ENCODE measurements at places on chromosomes 1 and 21.

- no peak for DNase-seq
These were observed 220.1 kb upstream of the VAMP3 start for GRCh38 chr1:7550981-7551380.

DNA sequence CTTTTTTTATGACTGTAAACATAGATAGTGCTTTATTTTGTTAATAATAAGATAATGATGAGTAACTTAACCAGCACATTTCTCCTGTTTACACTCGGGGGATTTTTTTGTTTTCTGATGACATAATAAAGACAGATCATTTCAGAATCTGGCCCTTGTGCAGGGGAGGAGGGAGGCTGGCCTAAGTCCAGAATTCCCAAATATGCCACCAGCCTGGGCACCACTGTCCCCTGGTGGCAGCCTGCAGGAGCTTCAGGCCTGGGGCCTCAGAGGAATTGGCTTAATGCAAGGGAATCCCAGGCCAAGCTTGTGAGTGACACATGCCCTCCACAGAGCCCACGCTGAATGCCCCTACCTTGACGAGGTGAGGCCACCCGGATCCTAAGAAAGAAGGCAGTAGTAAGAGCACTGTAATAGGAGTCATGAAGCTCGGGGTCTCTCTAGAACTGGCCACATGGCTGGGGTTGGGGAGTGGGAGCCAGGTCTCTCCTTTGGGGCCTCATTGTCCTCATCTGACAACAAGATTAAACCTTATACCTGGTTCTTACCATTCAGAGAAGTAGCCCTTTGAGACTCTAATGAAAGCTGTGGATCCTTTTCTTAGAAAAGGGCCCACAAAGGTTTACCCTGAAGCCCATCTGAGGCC, 24.1 kb downstream of the ETNK2 start:
- no peak for DNase-seq

DNA sequence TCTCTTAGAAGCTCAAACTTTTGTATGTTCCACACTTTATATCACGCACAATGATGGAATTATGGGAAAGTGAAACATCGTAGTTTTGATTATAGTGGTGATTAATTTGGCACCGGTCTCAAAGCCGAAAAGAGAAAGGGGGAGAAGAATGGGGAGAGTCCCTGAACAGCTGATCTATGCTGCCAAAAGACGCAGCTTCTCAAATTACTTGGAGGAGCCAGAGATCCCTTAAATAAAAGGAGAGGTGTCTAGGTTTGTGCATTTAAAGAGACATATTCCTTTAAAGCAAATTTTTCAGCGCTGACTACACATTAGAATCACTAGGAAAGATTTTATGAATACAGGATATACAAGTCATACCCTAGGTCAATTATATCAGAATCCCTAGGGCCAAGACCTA, 599.6 kb upstream of the ADAMTS5 start:
- no peak for DNase-seq

DNA sequence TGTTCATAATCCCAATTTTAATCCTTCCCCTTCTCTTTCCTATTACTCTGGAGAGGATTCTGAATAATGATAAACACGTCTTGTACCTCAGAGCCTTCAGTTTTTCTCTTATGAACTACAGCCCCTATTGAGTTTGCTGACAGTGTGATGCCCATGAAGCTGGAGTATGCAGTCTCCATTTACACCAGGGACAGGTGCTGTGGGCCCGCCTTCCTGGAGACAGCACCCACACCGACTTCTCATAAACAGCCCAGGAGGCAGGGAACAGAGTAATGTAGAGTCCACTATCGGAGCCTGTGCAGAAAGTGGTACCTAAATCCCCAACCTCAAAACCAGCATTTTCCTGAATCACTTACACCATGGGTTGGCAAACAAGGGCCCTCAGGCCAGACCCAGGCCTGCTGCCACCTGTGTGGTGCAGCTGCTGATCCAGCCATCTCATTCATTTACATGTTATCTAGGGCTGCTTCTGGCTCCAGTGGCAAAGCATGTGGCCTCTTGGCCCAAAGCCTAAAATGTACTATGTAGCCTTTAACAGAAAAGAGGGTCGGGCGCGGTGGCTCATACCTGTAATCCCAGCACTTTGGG, 95.1 kb upstream of the KRTAP19-8 start:
- no peak for DNase-seq

DNA sequence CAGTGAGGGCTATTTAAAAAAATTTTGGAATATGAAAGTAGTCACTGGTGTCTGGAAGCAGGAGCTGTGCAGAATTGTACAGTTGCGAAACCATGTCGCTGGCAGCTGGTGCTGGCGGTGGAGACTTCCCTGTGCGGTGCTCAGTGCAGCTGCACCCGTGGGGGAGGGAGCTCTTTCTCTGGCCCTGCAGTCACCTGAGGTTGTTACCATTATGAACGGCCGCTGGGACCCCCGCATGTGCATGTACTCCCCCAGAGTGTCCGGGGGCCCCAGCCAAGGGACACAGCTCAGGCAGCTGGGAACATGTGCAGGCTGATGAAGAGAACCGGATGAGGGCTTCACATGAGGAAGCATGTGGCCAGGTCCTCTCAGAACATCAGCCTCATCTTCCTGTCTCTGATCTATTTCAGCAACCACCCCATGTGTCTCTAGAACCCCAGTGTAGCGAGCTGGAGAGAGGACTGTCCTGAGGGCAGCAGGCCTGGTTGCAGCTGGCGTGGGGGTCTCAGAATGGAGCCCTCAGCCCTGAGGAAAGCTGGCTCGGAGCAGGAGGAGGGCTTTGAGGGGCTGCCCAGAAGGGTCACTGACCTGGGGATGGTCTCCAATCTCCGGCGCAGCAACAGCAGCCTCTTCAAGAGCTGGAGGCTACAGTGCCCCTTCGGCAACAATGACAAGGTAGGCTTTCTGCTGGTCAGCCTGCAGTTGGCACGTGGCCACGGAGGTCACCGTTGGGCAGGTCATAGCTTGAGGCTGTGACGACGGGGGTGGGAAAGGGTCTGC, at the start of gene TRPM2:
TRPM2 (plus strand) TSS at position 431 of the 780 bp plus-strand sequence; CDS start at position 511, 80 bp downstream.
- no peak for DNase-seq

DNA sequence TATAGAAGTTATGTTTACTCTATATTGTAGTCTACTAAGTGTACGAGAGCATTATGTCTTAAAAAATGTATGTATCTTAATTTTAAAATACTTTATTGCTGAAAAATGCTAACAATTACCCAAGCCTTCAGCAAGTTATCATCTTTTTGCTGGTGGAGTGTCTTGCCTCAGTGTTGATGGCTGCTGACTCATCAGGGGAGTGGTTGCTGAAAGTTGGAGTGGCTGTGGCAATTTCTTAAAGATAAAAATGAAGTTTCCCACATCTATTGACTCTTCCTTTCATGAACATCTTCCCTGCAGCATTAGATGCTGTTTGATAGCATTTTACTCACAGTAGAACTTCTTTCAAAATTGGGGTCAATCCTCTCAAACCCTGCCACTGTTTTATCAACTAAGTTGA, 95.8 kb downstream of the CDC7 start:
- DNase-seq, result no peak

DNA sequence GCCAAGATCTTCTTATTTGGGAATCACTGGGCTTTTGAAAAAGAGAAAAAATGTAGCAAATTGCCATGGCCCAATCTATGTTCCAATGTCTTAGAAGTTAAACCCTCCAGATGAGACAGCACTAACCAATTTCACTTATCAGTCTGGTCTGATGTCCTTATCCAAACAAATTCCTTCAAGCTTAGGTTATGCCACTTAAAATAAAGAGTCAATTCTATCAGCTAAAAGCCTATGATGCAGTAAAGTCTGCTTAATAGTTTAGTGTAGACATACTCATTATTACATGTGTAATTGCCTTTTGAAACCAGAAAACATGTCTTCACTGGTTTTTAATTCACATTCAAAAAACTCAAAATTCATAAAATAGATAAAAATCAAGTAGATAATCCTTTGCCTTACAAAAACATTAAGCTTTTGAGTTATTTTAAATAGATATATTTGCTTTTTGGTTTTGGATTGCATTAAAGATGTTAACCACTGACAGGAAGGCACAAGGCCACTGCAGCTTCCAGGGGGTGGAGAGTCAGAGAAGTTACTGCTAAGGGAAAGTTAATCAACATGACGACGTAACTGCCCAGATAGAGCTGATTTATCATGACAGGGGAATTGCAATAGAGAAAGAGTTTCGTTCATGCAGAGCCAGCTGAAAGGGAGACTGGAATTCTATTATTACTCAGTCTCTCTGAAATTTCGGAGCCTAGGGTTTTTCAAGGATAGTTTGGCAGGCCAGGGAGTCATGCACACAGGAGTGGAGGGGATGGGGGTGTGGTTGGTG, 106.1 kb downstream of the MAP3K21 start:
- no peak for DNase-seq

GRCh38 chr1:28506907-28507246, 1.0 kb downstream of the RCC1 start:
- DNase-seq, result no peak

- no peak for DNase-seq
These were observed 25.0 kb downstream of the HS2ST1 start for GRCh38 chr1:86939406-86939805.

DNA sequence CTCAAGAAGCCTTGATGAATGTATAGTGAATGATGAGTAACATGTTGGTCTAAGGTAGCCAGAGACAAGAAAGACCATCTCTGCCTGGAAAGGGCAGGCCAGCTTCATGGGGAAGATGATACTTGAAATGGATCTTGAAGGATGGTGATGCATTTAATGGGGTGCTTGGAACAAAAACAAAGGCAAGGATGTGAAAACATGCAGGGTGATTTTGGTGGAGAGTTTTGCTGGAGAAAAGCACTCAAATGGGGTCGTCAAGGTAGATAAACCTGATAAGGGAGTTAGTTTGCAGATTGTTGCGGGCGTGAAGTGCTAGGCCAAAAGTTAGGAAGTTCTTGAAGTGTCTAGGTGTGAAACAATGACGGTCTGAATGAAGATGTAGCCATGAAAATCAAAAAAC, 205.4 kb downstream of the HLX start:
- DNase-seq, result no peak

DNA sequence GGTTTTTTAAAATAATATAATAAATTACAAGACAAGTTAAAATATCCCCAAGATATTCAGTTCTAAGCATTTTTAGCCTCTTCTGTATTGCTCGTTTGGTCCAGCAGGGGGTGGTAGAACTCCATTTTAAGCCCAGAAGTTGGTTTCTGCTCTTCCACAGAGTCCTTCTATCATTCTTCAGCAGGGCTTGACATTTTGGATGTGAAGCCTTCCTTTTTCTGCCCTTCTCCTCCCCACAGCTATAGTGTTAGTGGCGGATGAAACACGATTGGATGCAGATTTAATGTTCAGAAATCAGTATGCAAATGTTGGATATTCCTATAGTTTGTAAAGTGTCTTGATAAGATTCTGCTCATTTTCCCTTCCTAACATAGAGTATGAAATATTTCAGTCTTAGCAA, 1.4 kb downstream of the NCAM2 start:
- DNase-seq, result no peak

DNA sequence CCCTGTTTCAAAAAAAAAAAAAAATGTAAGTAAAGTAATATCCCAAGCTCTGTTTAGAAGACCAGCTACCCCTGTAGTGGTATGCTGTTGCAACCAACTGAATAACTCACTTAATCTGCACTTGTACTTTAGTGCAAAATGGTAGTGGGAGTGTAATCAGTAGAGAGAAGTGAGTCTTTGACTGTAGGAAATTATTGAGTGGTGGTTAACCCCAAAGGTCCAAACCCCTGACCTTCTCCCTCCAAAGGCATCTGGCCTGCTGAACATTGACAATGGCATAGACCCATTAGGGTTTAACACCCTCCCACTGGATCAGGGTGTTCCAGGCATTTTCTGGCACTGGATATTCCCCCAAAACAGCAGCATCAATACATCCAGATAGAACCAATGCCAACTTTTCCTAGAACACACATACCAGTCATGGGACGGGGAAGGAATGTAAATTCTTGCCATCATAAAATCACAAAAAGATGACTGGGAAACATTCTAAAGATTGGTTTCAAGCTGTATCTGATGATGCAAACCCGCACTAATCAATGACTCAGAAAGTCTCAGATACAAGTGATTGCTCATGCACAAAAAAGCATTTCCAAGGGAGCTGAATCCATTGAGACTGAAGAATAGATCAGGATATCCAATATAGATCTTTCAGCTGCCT, 110.3 kb downstream of the MRPL39 start:
- no peak for DNase-seq

Measured in effector CD8-positive, alpha-beta T cell (primary cell).